ENCODE measurements at places on chromosomes 7 and 10.

DNA sequence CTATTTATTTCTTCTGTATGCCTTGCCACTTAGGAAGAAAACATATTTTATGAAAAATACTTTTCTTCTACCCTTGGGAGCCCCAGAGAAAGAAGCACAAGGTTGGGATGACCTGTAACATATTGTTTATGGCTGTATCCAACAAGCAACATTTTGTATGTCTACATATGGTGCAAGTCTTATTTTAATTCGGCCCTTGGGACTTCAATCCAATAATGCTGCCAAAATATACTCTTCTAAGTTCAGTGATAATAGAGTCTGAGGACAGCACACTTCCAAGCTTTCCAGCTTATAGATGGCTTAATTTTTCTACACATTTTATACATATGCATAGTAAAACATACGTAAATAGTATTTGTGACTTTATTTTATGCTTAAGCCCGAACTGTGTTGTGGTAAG is 318.5 kb upstream of the SEMA3A start:
- no peak for DNase-seq

DNA sequence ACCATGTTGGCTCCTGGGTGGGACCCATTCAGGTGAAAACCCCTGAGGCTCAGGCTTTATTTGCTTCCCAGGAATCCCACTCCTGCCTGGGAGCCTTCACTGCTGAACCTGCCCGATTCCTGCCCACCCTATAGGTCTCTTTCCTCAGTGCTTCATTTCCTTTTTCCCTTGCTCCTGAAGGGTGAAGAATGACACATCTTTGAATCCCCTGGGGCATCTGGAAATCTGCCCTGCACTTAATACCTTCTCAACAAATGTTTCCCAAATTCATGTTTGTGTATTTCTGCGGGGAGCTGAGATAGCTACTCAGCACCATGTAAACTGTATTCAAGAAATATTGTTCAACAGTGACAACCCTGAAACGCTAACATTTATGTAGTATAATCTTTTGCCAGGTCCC is 10.3 kb upstream of the PCBD1 start:
- DNase-seq: no peak

DNA sequence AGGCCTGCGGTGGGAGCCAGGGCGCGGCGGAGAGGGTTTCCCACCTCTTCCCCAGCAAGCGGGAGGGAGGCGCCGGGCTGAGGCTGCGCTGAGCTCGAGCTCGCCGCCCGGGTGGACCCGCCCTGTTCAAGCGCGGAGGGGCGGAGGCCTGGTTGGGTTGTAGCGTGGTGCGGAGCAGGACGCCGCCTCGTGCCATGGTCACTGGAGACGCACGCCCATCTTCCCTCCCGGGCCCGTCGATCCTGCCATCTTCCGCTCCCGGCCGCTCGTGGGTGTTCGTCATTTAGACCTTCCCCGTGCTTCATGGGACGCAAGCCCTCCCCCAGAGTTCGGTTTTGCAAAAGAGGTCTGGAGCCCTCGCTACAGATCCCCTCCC is 9.3 kb upstream of the EN2 start:
- no peak for DNase-seq

- peak; percentile 45 for DNase-seq
Measured at GRCh38 chr10:71396084-71396710, 523 bp upstream of the CDH23 start.

GRCh38 chr10:38054361-38054797 is 39.8 kb upstream of the ZNF37A start:
- no peak for DNase-seq

- no peak for DNase-seq
Measured at GRCh38 chr7:152931633-152932032, 172.1 kb downstream of the ACTR3B start.

DNA sequence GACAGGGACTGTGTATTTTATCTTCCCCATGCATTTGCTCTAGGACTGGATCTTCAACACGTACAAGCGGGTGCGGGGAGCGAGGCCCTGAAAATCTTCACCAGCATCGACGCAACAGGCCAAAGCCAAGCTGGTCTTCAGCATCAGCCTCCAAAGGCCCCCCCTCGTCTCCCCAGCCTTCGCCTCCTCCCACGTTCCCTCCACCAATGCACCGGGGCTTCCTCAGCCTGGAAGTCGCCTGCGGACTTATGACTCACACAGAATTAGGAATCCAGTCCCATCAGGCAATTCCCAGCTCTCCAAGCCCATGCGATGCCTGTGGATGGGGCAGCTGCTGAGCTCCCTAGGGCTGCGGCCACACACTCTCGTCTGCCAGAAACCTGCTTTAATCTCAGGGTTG is 36.3 kb upstream of the RNF32 start:
- DNase-seq: peak; percentile 21

GRCh38 chr7:156842740-156843140 is 50.2 kb downstream of the LMBR1 start:
- no peak for DNase-seq

GRCh38 chr7:92768501-92769393 is 67.6 kb downstream of the CDK6 start:
- no peak for DNase-seq

DNA sequence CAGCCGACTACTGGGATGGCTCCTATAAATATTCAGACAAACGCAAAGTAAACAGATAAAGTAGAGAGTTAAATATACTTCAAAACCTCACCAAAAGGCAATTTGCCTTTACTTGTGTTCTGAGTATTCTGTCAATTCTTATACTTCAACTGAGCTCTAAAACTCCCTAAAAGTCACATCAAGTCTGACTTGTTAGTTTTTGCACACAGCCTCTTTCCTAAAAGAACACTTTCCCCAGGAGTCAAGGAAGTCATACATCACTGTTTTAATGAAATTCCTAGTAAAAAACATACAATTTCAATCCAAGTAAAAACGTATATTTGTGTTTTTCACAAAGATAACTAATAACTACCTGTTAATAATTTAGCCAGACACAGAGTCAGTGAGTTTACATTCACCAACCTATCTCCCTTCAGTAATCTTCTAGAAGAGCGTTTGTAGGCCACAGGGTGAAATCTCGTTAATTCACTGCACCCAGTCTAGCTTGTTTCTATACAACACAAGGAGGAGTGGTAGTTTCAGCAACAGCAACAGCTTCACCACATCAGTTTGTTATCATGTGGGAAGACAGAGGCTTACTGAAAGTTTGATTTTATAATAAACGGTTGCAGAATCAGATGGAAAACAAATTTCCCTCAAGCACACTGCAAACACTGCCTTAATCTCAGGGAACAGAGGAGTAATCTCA is 2.7 kb downstream of the COBL start:
- DNase-seq: no peak

DNA sequence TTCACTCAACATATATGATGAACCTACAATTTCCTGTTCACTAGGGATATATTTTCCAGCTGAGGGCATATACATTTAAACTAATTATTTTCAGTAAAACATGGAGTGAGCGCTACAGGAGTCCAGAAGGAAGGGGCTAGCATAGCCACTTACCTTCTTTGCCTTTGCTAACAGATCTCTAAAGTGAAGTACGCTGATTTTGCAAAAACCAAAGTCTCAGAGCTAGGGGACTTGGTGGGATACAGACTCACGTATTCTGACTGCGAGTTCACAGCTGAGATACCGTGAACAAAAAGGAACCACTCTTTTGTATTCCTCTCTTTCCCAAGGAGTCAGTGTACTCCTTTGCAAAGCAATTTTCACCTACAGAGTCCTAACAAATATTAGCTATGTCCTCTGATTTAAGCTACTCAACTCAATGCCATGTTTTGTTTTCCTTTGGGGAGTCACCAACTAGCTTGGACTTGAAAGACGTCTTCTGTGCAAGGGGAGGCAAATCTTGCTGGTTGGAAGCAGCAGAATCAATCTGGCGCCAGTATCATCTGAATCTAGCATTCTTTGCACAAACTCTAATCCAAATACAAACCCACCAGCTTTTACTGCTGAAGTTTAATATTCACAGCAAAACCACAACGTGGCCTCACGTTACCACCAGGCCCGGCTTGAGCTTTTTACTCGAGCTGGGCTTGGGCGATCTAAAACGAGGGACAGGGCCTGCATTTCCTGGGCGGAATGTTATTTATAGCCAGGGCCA is 657 bp downstream of the CDNF start:
- DNase-seq: no peak

DNA sequence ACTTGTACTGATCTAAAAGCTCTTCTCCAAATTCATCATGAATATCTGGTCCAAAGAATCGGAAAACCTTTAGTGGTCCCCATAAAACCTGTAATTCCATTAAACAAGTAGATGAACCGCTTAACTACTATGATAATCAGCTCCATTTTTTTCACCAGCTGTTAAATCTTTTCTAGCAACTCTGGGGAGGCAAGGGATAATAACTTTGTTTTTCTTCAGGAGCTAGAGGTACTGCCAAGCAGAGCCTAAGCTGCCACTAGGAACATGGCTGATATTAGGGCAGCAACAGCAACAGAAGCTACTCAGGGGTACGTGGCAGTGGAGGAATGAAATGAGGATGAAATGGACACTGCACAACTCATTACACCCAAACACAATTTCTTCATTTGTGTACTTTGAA is 138.0 kb downstream of the SRPK2 start:
- no peak for DNase-seq

DNA sequence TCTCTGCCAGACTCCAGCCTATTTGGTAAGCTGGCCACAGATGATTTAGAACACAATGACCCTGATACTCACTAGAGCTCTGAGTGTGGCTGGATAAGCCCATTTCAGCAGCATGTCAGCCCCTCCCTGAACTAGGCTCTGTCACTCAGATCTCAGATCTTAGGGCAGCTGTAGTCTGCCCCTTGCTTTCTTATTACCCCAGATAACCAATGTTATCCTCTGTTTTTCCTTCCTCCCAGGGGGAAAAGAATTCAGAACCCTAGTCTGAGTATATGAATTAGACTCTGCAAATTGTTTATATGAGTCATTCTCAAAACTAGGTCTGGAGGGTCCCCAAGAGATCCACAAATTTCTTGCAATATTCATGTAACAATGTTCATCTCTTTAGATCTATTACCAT is 286.2 kb downstream of the KCNMA1 start:
- DNase-seq: no peak
